ENCODE measurements at places on chromosomes 16 and 17.
A peak's percentile ranks its signal among the peaks of the same experiment; 100 is the strongest.

DNA sequence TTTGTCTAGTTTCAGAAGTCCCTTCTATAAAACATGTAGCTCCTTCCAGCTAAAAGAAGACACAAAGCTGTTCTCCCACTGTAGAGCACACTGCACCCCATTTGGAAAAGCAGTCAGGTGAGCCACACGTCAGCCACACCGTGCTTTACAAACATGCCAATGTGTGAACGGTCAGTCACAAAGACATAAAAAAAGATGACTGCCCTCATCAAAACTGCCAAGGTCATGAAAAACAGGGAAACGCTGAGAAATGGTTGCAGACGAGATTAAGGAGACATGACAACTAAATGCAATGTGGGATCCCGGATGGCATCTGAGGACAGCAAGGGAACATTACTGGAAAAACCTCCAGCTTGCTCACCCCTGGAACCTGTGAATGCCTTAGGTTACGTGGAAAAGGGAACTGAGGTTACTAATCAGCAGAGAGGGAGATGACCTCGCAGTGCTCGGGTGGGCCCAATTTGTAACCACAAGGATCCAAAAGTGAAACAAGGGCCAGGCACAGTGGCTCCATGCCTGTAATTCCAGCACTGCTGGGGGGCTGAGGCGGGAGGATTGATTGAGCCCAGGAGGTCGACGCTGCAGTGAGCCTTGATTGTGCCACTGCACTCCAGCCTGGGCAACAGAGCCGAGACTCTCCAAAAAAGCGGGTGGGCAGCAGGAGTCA, 8.1 kb downstream of the ANKRD11 start:
- DNase-seq, result no peak

GRCh38 chr17:49407981-49408501, 6.6 kb downstream of the PHB1 start:
- peak; percentile 85 for DNase-seq

DNA sequence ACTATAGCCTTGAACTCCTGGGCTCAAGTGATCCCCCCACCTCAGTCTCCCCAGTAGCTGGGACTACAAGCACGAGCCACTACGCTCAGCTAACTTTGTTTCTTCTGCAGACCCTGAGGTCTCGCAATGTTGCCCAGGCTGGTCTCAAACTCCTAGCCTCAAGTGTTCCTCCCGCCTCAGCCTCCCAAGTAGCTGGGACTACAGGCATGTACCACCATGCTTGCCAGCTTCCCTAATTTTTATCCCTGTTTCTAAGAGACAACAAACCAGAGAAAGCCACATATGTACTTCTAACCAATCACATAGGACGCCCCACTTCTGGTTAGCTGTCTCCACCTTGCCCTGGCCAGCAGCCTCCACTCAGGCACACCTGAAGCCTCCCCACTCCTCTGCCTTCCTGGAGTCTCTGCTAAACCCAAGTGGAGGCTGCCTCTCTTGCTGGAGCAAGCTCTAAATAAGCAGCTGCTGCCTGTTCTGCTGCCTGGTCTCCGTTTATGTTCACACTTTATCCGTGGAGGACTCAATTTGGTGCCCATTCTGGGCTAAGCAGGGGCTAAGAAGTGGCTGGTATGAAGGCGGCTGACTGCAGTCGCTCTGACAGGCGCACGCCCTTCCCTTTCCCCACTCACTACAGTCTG, 24.7 kb downstream of the NSMCE1 start:
- no peak for DNase-seq

DNA sequence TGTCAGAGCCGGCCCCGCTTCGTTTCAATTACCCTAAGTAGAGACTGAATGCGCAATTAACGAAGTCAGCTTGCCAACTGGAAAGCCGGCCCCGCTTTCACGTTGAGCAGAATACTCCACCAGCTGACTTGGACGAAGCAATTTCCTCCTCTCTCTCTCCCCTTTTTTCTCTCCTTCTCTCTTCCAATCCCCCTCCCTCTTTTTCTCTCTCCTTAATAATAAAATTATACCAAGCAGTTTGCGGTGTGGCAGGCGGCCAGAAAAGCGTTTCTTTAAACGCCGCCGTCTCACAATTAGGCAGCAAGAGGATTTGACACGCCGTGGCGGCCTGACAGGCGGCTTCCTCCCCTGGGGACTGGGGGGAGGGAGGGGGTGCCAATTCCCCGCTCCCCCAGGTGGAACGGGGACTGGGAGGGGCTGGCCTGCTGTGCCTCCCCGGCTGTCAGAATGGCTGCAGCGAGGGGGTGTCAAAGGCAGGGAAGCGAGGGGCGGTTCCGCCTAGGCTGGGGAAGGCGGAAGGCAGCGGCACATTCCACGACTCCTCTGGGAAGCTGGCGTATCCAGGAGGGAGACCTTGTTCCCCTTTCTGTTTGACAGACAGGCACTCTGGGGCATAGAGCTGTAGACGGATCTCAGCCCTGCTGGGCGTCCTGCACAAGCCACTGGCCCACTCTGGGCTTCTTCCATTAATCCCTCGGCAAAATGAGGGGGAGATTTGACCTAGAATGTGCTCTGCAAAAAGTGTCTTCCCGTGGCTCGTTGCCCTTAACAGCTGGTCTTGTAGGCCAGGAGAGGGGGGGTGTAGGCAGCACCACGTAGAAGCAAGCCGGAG, 52.7 kb downstream of the SREBF1 start:
- peak; percentile 75 for DNase-seq

DNA sequence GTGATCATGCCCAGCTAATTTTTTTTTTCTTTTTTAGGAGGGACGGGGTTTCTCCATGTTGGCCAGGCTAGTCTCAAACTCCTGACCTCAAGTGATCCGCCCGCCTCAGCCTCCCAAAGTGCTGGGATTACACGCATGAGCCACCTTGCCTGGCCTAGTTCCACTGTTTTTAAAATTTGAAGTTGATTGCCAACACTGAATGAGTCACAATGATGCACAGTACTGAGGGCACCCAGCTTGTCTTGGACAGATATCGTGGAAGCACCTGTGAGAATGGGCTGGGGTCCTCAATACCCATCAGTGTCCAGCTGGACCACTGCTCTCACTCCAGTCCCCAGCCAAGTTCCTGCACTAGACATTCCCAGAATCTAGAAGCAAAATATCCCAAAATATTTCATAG, 2.5 kb downstream of the KNOP1 start:
- no peak for DNase-seq

- DNase-seq, result peak; percentile 24
These were observed 240.0 kb downstream of the C16orf95 start for GRCh38 chr16:87076950-87077749.

Measured in HAP-1 (cell line).